ENCODE measurements at places on chromosomes 4 and X. TPM values are rescaled to one million over a fixed set of nuclear protein-coding genes. Genes with fewer than 3 reads are reported as not detected.

The VEGFD gene
- not detected for total RNA-seq

DNA sequence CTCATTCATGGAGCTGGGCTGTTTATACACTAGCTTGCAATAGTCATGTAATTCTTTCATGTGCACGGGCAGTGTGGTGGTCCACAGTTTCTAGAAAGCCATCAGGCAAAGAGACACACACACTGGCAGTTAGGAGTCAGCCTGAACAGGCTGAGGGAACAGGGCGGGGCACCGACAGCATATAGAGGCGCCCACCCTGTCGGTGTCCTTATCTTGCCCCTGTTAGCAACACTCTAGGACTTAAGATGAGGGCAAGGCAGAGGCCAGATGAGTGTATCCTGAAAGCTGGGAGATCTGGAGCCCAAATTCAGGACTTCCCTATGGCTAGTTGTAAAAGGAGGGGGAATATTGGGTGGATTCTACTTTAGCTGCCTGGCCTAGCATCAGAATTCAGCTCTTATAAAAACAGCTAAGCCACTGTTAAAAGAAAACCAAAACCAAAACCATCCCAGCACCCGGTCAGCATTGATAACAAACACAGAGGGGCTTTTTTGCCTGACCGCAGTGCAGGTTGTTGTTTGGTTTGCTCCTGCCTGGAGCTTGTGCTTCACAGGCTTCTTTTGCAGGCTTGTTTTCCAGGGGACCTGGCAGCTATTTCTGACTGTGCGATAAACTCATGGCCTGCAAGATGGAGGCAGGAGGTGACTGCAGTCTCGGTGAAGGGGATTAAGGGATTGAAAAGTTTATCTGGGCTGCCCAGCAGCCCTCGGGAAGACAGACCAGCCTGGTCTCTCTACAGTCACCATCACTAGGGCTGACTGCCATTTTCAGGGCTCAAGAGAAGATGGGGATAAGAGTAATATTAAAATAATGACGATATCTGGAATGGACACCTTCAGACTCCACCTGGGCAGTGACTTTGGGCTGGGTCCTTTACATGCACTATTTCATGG lies 638.9 kb downstream of the MID1IP1 start:
- DNase-seq: no peak

- no peak for DNase-seq
These were observed 41.5 kb downstream of the DCTD start for GRCh38 chr4:182875453-182876405.

- no peak for DNase-seq
These were observed 80.4 kb upstream of the NHS start for GRCh38 chrX:17294561-17294960.

The GABRA4 gene
- not detected for total RNA-seq

GRCh38 chrX:118423558-118423957 lies 72.1 kb upstream of the DOCK11 start:
- DNase-seq: no peak

The TMSB15C gene
- total RNA-seq: 2.1 TPM

GRCh38 chrX:84469226-84469625 lies 33.0 kb downstream of the HDX start:
- DNase-seq: no peak

- DNase-seq: no peak
These were observed 7.3 kb upstream of the IGFBP7 start for GRCh38 chr4:57117491-57117890.

The SUPT20HL2 gene
- not detected for total RNA-seq

The RPL36A gene
- 821 TPM for total RNA-seq

DNA sequence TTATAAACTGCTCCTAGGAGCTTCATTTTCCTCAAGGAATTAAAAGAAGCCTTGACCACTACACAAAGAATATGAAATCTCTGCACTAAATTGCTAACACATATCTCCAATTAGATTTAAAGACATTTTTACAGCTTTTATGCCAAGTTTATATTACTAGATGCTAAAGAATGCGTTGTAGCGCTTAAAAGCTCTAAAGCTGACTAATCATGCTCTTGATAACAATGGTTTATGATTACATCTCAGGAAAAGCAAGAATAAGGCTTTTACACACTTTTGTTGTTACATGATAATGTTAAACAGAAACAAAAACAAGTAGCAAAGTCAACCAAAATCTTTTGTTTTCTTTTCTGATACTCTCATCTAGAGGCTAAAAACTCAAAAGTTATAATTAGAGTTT lies 44.7 kb downstream of the SLC10A7 start:
- no peak for DNase-seq

GRCh38 chr4:33628296-33628695 lies 2616.0 kb downstream of the ARAP2 start:
- DNase-seq: no peak

DNA sequence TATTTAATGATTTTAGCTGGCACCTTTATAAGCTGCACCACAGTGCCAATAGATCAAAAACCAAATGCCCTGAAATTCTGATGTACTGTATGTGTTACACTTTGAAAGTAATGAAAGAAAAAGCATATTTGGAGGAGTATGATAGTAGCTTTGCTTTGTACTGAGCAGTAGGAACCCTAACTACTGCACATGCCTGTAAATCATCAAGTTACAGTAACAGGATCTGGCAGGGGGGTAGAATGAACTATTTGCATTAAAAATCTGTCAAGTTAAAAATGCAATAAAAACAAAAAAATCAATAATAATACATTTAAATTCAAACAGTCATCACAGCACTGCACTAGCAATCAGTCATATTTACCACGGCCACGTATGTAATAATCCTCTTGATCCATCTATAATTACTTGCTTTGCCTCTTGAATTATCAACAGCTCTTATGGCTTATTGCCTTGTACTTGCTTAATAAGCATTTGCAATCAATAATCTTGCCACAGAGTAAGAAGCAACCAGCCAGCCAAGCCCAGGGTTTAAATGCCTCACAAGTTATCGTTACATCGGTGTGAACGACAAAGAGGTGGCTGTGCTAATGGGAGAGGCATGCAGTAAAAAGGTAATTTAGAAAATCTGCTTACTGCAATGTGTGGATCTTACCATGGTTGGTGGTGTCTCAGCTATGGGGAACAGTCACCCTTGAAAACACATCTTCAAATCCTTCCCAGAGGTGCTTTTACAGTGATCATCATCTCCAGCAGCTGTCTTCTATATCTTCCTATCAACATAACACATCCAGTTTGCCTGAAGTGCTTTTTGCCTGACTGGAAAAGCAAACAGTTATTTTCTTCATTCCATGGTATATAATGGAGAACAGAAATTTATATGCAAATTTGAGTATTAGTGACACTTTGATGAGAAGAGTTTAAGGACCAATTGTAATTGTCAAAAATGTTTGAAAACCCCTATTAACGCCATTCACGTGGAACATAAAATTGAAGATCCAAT lies 1812.1 kb upstream of the ADGRL3 start:
- DNase-seq: no peak

The NPFFR2 gene
- total RNA-seq: not detected

GRCh38 chr4:182142176-182143085 lies 100.8 kb upstream of the TENM3 start:
- DNase-seq: no peak

GRCh38 chrX:51608126-51608525 lies 10.6 kb downstream of the CENPVL3 start:
- DNase-seq: peak; percentile 8

The MGST2 gene
- 23.4 TPM for total RNA-seq

The CYBB gene
- 11.2 TPM for total RNA-seq

The PPA2 gene
- 57.4 TPM for total RNA-seq

The SOWAHD gene
- 2.6 TPM for total RNA-seq

DNA sequence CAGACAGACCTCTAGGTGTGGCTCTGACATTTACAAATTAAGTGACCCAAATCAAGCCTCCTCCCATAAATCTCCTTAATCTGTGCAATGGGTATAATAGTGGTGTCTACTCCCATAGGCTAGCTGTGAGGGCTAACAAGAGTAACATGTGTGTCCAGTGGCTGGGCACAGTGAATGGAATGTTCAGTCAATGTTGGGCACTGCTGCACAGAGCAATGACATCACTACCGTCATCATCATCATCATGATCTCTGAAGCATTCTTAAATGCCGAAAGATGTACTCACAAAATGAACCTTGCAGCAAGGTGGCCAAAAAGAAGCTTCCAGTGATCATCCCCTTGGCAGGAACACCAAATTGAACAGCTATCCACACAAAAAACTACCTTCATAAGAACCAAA lies 43.5 kb downstream of the CHRNA9 start:
- no peak for DNase-seq

DNA sequence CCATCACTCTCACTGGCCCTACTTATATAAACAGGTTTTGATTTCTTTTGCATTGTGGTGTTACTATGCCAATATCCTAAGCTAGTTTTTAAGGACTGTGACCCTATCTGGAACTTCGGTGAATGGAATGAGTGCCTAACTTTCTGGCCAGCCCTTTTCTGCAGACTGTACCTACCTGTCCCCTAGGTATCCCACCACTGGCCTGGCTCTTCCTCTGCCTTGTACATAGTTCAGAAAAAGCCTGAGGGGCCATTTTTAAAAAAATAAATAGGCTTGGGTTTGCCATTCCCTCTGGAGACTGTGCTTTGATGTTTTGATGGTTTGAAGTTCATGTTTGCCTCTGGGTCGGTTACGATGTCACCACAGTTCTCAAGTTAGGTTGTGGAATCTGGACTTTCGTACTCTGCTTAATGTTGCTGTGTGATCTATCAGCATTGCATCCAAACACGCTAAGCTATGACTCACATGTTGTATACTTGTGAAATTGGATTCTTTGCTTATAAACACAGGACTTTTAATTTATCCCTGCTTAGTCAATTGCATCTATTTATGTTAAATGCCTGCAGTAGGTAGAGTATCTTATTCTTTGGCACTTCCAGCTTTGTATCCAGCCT lies 182.0 kb downstream of the ANKRD50 start:
- DNase-seq: no peak

DNA sequence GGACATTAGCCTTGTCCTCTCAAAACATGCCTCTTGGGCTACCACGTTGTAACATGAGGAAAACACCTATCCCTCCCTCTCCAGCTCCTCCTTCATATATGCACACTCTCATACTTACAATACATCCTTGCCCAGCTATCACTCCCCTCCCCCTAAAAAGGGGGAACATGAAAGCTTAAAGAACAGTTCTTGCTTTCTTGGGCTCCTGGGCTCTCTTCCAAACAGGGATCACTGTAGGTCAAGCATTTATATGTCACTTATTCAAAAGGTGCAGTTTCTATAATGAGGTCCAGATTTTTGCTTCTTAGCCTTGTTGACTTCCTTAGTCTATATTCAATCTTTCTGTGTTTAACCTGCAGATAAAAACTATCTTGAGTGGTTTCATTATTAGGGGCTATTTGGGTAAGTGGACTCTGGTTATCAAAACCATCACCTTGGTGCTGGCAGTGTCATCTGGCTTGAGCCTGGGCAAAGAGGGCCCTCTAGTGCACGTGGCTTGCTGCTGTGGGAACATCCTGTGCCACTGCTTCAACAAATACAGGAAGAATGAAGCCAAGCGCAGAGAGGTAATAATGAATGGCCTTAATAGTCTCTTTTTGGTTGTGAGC lies 119.4 kb downstream of the AKAP4 start:
- peak; percentile 36 for DNase-seq

The SPACA5 gene
- not detected for total RNA-seq

DNA sequence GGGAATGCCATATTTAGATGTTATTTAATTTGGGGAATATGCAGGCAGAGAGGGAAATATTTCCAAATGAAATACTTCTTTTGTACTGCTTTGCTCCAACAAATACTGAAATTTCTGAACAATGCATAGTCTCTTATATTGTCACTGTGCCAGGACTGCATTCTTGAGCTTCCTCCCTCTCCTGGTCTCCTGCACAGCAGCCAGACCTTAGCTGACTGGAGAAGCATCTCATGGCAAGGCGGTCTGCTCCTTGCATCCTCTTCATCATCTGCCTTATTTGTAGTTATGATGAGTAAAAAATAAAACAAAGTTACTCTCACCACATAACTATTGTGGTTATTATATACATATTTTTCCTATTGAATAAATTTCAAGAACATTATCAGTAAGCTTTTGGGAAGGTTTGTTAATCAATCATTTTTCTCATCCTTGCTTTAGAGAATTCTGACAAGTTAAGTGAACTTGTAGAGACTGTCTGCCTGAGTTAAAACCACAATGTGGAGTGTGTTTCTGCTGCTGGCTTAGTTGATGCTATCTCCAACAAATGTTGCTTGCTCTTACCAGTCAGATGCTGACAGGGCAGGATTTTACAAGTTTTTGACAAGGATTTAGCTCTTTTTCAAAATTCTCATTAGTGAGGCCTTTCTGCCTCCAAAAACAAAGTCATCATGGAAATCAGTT lies 153.6 kb downstream of the SOWAHB start:
- DNase-seq: no peak

DNA sequence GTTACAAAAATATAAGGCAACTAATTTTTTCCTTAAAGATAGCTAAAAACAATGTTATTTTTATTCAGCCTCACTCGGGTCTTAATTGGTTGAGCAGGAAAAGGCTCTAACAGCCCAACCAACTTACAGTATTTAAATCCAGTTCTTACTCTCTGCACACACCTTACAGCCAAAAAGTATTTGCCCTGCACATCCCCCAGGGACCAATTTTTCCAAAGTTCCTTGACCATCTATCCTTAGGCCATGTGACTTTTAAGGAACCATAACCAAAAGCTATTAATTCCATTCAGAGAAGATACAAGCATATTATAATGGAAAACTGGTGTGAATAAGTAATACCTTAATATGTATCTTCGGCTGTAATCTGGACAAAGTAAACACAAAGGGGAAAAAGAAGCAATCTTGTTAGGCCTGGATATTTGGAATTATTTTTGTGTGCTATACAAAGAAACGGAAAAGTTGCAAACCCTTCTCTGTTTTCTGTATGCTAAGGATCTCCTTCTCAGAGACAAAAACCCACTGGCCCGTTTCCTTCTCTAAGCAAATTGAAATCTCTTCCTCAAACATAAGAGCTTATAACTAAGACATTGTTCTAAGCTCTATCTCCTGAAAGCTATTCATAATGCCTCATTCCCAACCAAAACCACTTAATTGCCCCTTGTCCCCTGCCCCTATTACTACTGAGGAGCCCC lies 1.0 kb upstream of the THAP9 start:
- no peak for DNase-seq

The CD38 gene
- 0.78 TPM for total RNA-seq

DNA sequence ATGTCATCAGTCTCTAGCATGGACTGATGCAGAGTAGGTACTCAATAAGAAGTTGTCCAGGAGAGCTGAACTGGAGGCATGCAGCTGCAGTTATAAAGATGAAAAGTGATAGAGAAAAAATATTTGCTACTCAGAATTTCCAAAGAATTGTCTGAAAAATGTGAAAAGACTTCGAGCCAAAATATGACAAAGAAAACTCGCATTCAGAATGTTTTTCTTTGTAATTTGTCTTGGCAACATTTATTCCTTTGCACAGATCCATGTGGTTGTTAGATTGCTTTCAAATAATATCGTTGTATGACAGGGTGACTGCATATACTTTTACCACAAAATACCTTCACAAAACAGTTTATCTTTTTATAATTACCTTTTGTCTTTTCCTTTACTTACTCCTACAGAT lies 128.0 kb upstream of the SLC4A4 start:
- DNase-seq: no peak

GRCh38 chrX:135328421-135329005 lies 19.2 kb downstream of the ETDC start:
- no peak for DNase-seq
